ENCODE measurements at places on chromosomes 11 and 22. TPM values are rescaled to one million over a fixed set of nuclear protein-coding genes. Genes with fewer than 3 reads are reported as not detected.
A peak's percentile ranks its signal among the peaks of the same experiment; 100 is the strongest.

The MMP11 gene
- 528 TPM for total RNA-seq

The PLAAT3 gene
- total RNA-seq = 0.89 TPM

The BARX2 gene
- 73.5 TPM for total RNA-seq

The MFRP gene
- not detected for total RNA-seq

The OR51B5 gene
- 1.1 TPM for total RNA-seq

The PANX2 gene
- 6.4 TPM for total RNA-seq

DNA sequence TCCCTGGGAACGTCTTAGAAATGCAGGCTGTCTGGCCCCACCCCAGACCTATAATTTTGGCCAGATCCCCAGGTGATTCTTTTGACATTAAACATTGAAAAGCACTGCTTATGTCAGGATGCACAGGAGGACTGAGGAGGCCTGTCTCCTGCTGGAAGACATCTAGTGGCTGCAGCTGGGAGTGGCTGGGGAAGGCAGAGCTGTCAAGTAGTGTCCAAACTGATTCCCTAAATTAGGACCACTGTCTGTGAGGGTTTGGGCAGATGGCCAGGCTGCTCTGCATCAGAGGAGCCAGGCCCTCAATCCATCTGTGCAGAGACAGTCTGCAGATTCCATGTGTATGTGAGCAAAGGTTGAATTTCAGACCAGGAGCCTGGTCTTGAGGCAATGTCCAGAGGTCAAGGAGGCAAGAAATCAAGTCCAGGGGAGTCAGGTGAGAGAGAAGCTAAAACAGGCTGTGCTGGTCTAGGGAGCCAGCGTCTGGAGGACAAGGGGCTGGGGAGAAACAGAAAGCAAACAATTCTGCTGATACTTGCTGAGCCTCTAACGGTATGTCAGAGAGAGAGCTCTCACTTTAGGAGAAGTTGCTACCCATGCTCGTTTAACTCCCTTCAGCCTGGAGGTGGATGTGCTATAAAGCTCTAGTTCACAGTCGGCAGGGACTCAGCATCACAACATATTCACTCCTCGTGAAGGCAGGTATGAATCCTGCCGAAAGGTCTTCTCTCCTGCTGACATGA lies 15.3 kb upstream of the SYTL2 start:
- peak overlapping the region; percentile 59 for H3K27ac ChIP-seq
- no peaks in the 10 kb centered on the region for H3K27me3 ChIP-seq
- DNase-seq = no peak
- no peak overlapping the region for H3K4me3 ChIP-seq

- H3K27me3 ChIP-seq = no peaks in the 10 kb centered on the region
- no peaks in the 10 kb centered on the region for H3K4me1 ChIP-seq
- no peak overlapping the region for H3K27ac ChIP-seq
- H3K4me3 ChIP-seq = no peak overlapping the region
- no peak for DNase-seq
Measured at GRCh38 chr22:47084226-47084625, 321.8 kb downstream of the TBC1D22A start.

DNA sequence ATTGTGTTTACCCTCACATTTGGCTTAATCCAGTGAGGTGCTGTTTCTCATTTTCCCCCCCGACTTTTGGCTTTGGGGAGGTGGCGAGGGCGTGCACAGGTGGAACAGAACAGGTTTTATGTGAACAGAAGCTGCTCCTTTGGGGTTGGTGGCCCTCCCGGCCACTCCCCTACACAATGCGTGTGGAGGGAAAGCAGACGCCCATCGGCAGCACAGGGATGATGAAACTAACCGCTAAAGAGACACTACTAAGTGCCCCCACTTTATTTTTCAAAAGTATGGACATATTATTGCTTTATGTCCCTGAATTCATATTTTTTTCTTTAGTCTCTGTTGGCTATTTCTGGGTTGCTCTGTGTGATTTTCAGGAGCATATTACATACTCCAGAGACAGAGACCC lies 160.9 kb downstream of the ENTHD1 start:
- no peak overlapping the region for H3K4me3 ChIP-seq
- H3K27ac ChIP-seq = no peak overlapping the region
- H3K36me3 ChIP-seq = no peaks in the 10 kb centered on the region
- H3K27me3 ChIP-seq = peaks cover 37% of the 10 kb centered on the region

DNA sequence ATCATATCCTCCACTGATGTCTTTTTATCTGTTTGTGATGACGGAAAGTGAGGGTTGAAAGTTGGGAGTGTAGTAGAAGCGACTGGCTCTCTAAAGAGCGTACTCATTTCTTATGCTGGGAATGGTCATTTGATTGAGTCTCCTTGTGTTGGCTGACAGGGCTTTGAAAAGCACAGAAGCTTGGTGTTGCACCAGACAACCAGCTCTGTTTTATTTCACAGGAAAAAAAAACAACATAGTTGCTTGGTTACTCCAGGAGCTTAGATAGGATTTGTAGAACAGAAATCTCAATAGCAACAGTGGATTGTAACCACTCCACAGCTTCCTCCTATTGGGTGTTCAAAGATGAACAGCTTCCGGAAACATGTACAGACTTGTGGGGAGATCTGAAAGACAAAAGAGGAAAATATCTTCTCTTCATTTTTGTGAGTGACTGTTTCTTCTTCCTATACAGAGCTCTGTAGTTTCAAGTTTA lies 2.7 kb downstream of the RBM14 start:
- peak overlapping the region; percentile 99 for H3K27ac ChIP-seq
- DNase-seq = no peak
- H3K4me1 ChIP-seq = peaks cover 38% of the 10 kb centered on the region
- no peaks in the 10 kb centered on the region for H3K27me3 ChIP-seq
- peak overlapping the region; percentile 96 for H3K4me3 ChIP-seq

DNA sequence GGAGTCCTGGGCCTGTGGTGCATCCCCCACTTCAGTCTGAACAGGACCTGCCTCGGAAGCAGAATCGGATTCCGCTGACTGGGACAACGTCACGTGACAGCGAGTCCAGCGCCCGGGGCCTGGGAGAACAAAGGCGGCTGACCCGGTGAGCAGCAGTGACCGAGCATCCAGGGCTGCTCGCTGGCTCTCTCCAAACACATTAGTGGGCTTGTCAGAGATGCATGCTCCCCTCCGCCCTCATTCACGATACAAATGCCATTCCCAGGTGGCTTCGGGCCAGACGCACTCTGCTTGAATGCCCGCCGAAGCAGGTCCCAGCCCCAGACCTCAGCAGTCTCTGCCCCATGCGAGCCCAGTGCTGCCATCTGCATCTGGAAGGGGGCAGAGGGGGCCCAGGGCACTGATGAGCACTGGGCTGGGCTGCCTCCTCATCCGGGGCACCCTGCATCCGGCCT lies 91.0 kb downstream of the WNT7B start:
- H3K4me3 ChIP-seq = no peak overlapping the region
- H3K27ac ChIP-seq = no peak overlapping the region
- peak; percentile 6 for DNase-seq

GRCh38 chr22:45831394-45831793 lies 145.6 kb downstream of the WNT7B start:
- no peak overlapping the region for H3K4me3 ChIP-seq
- no peaks in the 10 kb centered on the region for H3K27me3 ChIP-seq
- H3K36me3 ChIP-seq = peaks cover 44% of the 10 kb centered on the region
- H3K27ac ChIP-seq = no peak overlapping the region

DNA sequence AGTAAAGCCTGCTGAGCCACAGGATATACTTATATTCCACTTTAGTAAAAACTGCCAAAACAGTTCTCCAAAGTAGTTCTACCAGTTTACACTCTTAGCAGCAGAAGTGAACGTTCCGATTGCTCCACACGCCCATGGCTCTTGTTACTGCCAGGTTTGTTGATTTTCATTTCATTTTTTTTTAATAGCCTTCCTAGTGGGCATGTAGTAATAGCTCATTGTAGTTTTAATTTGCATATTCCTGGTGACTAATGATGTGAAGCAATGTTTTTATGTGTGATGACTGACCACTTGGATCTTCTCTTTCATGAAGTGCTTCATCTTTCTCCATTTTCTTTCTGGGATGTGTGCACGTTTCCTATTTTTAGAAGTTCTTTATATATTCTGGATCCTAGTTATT lies 4.8 kb upstream of the C11orf97 start:
- peaks cover 6% of the 10 kb centered on the region for H3K4me1 ChIP-seq
- no peak overlapping the region for H3K27ac ChIP-seq
- DNase-seq = no peak
- H3K27me3 ChIP-seq = peaks cover 5% of the 10 kb centered on the region
- H3K36me3 ChIP-seq = no peaks in the 10 kb centered on the region
- no peak overlapping the region for H3K4me3 ChIP-seq

DNA sequence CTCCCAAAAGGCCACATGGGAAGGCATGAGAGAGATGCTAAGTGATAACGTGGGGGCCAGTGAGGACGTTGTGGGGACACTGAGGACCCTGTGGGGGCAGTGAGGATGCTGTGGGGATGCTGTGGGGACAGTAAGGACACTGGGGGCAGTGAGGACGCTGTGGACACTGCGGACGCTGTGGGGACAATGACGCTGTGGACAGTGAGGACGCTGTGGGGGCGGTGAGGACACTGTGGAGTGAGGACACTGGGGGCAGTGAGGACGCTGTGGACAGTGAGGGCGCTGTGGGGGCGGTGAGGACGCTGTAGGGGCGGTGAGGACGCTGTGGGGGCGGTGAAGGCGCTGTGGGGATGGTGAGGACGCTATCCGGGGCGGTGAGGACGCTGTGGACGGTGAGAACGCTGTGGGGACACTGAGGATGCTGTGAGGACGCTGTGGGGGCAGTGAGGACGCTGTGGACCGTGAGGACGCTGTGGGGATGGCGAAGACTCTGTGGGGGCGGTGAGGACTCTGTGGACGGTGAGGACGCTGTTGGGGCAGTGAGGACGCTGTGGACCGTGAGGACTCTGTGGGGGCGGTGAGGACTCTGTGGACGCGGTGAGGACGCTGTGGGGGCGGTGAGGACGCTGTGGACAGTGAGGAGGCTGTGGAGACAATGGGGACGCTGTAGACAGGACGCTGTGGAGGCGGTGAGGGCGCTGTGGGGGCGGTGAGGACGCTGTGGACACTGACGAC lies 1.8 kb downstream of the GP1BB start:
- peaks cover 13% of the 10 kb centered on the region for H3K4me1 ChIP-seq
- H3K27me3 ChIP-seq = peaks cover 89% of the 10 kb centered on the region
- H3K27ac ChIP-seq = no peak overlapping the region
- peaks cover 12% of the 10 kb centered on the region for H3K36me3 ChIP-seq

GRCh38 chr11:44532809-44533208 lies 32.7 kb upstream of the CD82 start:
- H3K36me3 ChIP-seq = no peaks in the 10 kb centered on the region
- DNase-seq = no peak
- H3K4me3 ChIP-seq = no peak overlapping the region
- H3K27me3 ChIP-seq = peaks cover 12% of the 10 kb centered on the region

GRCh38 chr22:37431366-37431765 lies 4.1 kb upstream of the ELFN2 start:
- H3K27me3 ChIP-seq = peaks cover 43% of the 10 kb centered on the region
- no peaks in the 10 kb centered on the region for H3K36me3 ChIP-seq
- peaks cover 20% of the 10 kb centered on the region for H3K4me1 ChIP-seq
- DNase-seq = no peak
- H3K27ac ChIP-seq = peak overlapping the region; percentile 88

GRCh38 chr11:7688238-7688826 lies 15.0 kb upstream of the CYB5R2 start:
- H3K36me3 ChIP-seq = no peaks in the 10 kb centered on the region
- DNase-seq = no peak
- no peak overlapping the region for H3K4me3 ChIP-seq
- H3K27me3 ChIP-seq = no peaks in the 10 kb centered on the region
- peak overlapping the region; percentile 0 for H3K27ac ChIP-seq
- H3K4me1 ChIP-seq = peaks cover 18% of the 10 kb centered on the region

- H3K27me3 ChIP-seq = peaks cover 53% of the 10 kb centered on the region
- no peaks in the 10 kb centered on the region for H3K36me3 ChIP-seq
- peaks cover 21% of the 10 kb centered on the region for H3K4me1 ChIP-seq
- peak within 1 kb of the TSS; percentile 78 for H3K4me3 ChIP-seq
- peak within 1 kb of the TSS; percentile 34 for H3K27ac ChIP-seq
Measured at GRCh38 chr11:64035576-64035975, at the start of gene FLRT1. FLRT1 (plus strand) TSS chr11:64035931; CDS start chr11:64116268, 80,337 bp downstream.

GRCh38 chr22:47105085-47105484 lies 342.6 kb downstream of the TBC1D22A start:
- no peaks in the 10 kb centered on the region for H3K27me3 ChIP-seq
- DNase-seq = no peak
- no peak overlapping the region for H3K27ac ChIP-seq
- H3K4me3 ChIP-seq = no peak overlapping the region
- H3K4me1 ChIP-seq = peaks cover 9% of the 10 kb centered on the region

- H3K4me3 ChIP-seq = no peak overlapping the region
- no peaks in the 10 kb centered on the region for H3K27me3 ChIP-seq
- no peak overlapping the region for H3K27ac ChIP-seq
- H3K36me3 ChIP-seq = peaks cover 7% of the 10 kb centered on the region
- H3K4me1 ChIP-seq = no peaks in the 10 kb centered on the region
Measured at GRCh38 chr22:17824457-17824856, 50.2 kb upstream of the BID start.

DNA sequence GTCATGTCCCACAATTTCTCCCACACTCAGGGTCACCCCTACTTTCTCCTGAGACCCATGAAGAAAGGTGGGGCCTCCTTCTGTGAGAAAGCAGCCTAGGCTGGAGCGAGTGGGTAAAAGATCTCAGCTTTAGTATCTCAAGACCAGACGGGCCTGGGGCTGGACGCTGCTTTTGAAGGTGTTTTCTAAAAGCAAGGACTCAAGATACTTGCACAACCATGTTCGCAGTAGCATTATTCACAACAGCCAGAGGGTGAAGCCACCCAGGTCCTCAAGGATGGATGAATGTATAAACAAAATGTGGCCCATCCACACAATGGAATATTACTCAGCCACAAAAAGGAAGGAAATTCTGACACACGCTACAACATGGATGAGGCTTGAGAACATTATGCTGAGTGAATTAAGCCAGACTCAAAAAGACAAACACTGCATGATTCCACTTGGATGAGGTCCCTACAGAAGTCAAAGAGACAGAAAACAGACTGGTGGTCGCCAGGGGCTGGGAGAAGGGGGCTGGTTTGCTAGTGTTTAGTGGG lies 10.6 kb downstream of the SHANK2 start:
- no peaks in the 10 kb centered on the region for H3K36me3 ChIP-seq
- peaks cover 3% of the 10 kb centered on the region for H3K27me3 ChIP-seq
- H3K4me1 ChIP-seq = peaks cover 28% of the 10 kb centered on the region
- H3K4me3 ChIP-seq = no peak overlapping the region
- no peak overlapping the region for H3K27ac ChIP-seq

GRCh38 chr11:48093795-48094642 lies 113.7 kb downstream of the PTPRJ start:
- no peak for DNase-seq
- peaks cover 75% of the 10 kb centered on the region for H3K27me3 ChIP-seq
- H3K4me3 ChIP-seq = no peak overlapping the region

DNA sequence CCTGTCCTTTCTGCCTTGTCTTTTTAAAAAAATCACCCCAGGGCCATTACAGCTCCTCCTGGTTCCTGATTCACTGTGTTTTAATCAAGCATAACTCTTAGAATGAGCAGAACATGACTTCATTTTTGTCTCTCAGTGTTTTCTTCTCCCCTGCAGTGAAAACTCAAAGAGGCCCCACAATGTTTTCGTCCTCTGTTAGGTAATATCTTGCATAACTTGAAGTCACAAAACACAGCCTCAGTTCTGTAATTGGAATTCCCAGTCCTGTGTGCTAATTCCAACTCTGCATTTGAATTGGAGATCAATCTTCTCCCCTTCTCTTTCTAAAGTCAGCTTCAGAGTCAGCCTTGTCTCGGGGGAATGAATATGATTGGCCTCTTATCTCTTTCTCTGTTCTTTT lies 186.5 kb upstream of the NAV2 start:
- H3K4me3 ChIP-seq = no peak overlapping the region
- peaks cover 14% of the 10 kb centered on the region for H3K4me1 ChIP-seq
- H3K27me3 ChIP-seq = no peaks in the 10 kb centered on the region
- H3K27ac ChIP-seq = no peak overlapping the region
- no peaks in the 10 kb centered on the region for H3K36me3 ChIP-seq

- no peak for DNase-seq
- no peak overlapping the region for H3K27ac ChIP-seq
- H3K36me3 ChIP-seq = no peaks in the 10 kb centered on the region
- H3K27me3 ChIP-seq = peaks cover 49% of the 10 kb centered on the region
- no peak overlapping the region for H3K4me3 ChIP-seq
Measured at GRCh38 chr11:3222003-3222855, 3.6 kb upstream of the MRGPRG start.

Measured in mesothelial cell of epicardium (in vitro differentiated cells).